ENCODE measurements at places on chromosomes 2 and 18.
A peak's percentile ranks its signal among the peaks of the same experiment; 100 is the strongest.

- no peak for DNase-seq
Observed at GRCh38 chr18:596288-596881, 403 bp upstream of the CLUL1 start.

GRCh38 chr2:95025406-95026319, at the start of gene MAL:
TSS of gene MAL (plus strand) at chr2:95025708. CDS start at chr2:95025793, 85 bp downstream.
- peak; percentile 43 for DNase-seq

- no peak for DNase-seq
Observed at GRCh38 chr2:34229998-34230397, 630.9 kb upstream of the FAM98A start.

GRCh38 chr2:173432049-173432754, 77.5 kb downstream of the CDCA7 start:
- DNase-seq, result no peak

DNA sequence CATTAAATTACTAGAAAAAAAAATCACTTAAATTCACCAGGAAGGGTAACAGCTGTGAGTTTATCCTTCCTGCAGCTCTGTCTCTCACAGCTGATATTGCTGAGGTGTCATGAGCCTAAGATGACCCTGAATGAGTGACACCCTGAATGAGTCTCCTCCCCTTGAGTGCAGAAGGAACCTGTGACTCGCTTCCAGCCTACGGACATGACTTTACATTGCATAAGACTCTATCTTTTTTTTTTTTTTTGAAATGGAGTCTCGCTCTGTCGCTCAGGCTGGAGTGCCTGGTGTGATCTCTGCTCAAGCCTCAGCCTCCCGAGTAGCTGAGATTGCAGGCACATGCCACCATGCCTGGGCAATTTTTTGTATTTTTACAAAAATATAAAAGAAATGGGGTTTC, 14.1 kb downstream of the MRO start:
- DNase-seq, result no peak

DNA sequence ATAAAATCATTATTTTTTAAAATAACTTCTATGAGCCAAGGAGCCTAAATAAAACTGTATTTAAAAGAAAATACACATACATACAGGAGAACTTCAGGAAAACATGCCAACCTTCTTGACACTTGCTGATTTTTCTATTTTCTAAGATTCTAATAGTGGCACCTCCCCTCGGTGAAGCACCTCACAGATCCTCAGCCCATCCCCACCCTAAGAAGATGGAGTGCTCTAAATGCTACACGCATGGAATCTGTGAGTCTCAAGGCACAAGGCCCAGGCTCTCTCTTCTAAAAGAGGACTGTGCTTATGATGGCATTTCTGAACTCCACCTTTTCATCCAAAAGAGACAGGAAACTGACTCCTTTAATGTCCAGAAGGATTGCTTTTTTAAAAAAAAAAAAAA, 56.3 kb downstream of the RTTN start:
- no peak for DNase-seq

GRCh38 chr2:228507870-228508269, 326.4 kb upstream of the SPHKAP start:
- no peak for DNase-seq

DNA sequence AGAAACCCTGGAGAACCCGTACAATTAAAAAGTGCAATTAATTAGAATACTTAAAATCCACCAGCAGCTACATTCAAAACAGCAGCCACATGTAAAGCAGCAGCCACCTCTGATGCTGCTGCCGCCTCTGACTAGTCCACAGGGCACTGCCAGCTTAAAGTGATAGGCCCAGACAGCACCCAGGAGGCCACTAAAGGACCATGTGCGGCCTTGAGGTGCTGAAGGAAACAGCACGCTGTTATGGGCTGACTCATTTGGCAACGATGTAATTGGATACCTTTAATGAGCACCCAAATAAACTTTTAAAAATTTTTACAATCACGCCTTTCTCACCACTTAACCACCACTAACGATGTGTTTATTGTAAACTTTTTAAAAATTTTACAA, 209.3 kb upstream of the NCKAP5 start:
- DNase-seq, result no peak
